Activated CD4-positive, alpha-beta memory T cell treated with anti-CD3 and anti-CD28 coated beads, Interleukin-2, amount 10 ng/mL, durations not matched to agents 7 days and 5 days (primary cell): ENCODE measurements at places on chromosomes 6 and 20. TPM values are rescaled to one million over a fixed set of nuclear protein-coding genes. Genes with fewer than 3 reads are reported as not detected.

GRCh38 chr6:31922942-31923341, 4.6 kb upstream of the C2 start:
- H3K4me3 ChIP-seq, result no peak overlapping the region
- no peak for DNase-seq
- H3K27ac ChIP-seq, result no peak overlapping the region
- peaks cover 3% of the 10 kb centered on the region for H3K27me3 ChIP-seq
- H3K4me1 ChIP-seq, result no peaks in the 10 kb centered on the region

DNA sequence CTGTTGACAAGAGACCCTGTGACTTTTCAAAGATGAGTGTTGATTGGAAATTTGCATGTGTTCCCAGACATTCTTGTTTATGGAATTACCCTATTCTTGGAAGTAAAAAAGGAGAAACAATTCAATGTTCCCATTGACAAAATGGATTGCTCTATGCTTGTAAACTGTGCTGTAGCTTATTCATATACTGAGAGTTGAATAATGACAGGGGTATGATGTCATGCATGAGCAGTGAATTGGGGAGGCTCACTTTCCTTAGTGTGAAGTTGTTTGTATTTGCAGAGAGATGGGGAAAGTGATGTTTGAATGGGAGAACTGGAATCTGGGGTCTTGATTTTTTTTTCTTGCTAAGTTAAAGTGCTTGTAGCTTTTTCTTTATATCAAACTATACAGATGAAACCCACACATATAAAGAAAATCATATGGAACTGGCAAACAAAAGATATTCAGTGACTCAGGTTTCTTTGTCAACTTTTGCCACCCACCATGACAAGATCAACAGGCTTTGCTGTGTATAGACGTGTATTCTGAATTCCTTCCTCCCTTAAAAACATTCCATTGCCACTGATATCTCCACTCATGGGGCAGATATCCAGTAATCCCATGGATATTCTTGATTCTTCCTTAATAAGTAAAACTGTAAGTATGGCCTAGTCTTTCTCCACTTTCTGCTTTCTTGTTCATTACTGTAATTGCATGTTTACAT, 97.8 kb upstream of the JAG1 start:
- H3K4me1 ChIP-seq, result no peaks in the 10 kb centered on the region
- H3K27ac ChIP-seq, result no peak overlapping the region
- no peak for DNase-seq
- no peaks in the 10 kb centered on the region for H3K27me3 ChIP-seq
- H3K36me3 ChIP-seq, result no peaks in the 10 kb centered on the region

Gene WFDC10B
- not detected for total RNA-seq

GRCh38 chr20:51211191-51211590, 188.3 kb upstream of the KCNG1 start:
- H3K4me1 ChIP-seq, result no peaks in the 10 kb centered on the region
- no peaks in the 10 kb centered on the region for H3K36me3 ChIP-seq
- no peak overlapping the region for H3K27ac ChIP-seq
- no peak overlapping the region for H3K4me3 ChIP-seq
- DNase-seq, result no peak

Gene TOX2
- total RNA-seq, result 4.6 TPM
